ENCODE measurements at places on chromosomes 5 and 9.

DNA sequence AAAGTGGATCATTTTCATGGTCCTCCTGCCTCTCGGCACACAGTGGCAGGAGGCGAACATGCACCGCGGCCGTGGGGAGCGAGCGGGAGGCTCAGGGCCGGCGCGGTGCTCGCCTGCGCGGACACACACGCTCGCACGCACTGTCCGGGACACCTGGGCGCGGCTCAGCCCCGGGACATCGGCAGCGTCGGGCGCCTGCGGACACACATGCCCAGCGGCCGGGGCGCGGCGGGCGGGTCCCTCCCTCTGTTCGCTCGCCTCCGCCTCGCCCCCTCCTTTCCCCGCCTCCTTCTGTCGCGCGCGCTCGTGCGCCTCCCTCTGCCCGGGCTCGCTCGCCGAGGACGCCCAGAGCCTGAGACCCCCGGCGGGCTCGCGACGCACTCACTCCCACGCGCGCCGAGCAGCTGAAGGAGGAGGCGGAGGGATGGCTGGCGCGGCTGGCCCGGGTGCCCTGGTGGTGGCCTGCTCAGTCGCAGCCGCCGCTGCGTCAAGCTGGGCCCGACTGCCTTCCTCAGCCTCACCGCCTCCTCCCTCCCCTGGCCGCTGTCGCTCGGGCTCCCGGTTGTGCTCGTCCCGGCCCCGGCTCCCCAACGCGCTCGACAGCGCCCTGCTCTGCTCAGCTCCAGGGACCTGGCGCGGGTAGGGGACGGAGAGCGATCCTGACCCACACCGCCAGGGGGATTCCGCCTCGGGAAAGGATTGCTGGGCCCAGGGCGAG lies at the start of gene FRMD3:
Gene FRMD3 (minus strand): TSS at position 230 of the 718 bp plus-strand sequence. CDS start 170 bp downstream, at position 60.
- no peak for DNase-seq

- no peak for DNase-seq
These were observed 487.5 kb upstream of the SGCD start for GRCh38 chr5:155839251-155840037.

DNA sequence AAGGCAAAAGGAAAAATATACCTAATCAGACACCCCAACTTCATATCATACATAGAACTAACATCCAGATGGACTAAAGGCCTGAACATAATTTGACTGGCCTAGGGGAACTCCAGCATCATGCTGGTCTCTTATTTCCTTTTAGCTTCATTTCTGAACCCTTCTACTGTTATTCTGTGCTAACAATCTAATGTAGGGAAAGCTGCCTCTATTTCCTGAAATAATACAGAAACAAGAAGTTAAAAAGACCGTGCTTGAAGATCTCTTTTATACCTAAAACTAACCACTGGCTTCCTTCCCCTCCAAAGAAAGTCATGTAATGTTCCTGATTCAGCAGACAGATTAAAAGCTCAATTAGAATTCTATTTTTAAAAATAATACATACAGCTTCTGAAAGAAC lies 36.7 kb downstream of the LPAR1 start:
- DNase-seq: no peak

DNA sequence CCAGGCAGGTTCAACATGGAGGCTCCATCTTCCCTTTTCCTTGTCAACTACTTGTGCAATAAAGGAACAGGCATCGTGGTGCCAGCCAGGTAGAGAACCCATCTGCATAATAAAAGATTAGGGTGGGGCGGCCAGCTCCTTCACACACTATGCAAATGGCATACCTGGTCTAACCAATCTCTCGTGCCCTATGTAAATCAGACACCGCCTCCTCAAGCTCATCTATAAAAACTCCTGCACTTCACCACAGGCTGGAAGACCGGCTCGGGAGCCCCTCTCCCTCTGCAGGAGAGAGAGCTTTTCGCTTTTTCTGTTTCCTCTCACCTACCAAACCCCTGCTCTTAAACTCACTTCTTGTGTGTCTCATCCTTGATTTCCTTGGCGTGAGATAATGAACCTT lies 244.3 kb upstream of the PUM3 start:
- DNase-seq: no peak

DNA sequence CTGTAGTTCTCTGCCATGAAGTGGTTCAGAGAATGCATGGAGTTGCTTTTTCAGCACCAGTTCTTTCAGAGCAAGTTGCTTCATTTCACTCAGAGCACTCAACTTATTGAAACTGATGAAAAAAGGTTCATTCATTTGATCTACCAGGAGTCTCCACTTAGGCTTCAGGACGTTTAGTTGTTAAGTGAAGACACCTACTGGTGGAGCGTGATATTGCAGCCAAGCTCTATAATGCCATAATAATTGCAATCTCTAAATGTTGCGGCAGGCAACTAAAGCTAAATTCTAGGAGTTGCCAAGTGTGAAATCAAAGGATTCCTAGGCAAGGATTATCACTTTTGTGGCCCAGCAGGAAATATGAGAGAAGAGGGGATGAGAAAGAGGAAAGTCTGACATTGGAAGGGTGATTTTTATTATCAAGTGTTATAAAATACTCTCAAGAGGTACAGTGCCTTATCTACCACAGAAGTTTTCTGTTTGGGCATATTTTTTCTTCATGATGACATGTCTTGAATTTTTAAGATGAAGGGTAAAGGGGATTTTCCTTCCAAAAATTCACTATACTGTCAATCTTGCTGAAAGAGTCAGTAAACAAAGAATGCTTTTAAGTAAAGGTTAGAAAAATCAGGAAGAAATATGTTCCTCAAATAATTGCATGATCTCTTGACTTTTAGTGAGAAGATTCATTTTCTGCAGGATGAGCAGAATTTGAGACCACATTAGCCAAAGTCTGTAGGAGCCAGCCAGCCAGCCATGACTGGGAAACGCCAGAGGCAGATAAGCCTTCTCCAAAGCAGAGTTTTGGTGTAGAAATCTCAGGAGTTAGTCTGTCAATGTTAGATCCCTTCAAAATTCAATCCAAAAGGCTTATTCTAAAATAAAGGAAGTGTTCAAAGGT lies 83.4 kb downstream of the SH3PXD2B start:
- DNase-seq: no peak

DNA sequence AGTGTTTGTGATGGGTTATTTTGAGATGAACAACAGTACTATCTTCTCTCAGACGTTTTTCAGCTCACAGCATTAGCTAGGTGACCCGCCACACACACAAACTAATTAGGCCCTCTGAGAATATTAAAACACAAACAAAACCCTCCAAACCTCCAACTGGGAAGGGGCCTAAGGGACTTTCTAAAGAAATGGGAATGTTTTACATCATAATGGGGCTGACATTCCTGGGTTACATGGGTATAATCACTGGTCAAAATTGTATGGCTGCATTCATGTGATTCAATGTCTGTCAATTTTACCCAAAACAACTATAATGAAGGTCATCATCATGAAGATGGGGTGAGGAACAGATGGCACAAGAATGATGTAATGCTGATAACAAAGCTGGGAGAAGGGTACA lies 59.6 kb downstream of the SPTLC1 start:
- DNase-seq: no peak

GRCh38 chr5:68041293-68041692 lies 174.3 kb upstream of the PIK3R1 start:
- DNase-seq: no peak

DNA sequence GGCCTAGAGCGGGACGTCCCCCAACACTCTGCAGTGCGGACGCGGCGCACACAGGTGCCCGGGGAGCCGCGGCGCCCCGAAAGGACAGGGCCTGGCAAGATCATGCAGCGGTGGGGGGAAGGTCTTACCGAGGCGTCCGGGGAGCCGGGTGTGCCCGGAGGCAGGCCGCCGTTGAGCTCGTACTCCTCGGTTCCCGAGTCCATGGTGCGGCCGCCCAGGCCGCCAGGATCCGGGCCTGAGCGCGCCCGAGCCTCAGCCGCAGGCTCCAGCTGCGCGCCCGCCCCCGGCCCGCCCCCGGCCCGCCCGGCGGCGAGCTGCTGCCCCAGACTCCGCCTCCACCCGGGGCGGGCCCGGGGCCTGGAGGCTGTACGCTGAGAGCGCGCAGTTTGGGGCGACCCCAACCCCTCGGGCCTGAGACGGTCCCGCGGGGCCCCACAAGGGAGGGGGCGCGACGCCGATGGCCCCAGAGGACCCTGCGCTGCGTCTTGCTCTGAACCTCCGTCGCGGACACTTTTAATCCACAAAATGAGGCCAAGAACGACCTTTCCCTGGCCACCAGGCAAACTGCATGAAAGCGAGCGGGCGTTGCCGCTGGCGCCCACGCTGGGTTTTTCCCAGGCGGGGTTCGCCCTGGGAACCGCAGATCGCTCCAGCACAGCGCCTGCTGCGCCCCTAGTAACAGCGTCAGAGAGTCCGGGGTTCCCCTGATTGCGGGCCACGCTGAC lies at the start of gene NINJ1:
Gene NINJ1 (minus strand): TSS at position 237 of the 725 bp plus-strand sequence. CDS start 34 bp downstream, at position 203.
- peak; percentile 94 for DNase-seq

DNA sequence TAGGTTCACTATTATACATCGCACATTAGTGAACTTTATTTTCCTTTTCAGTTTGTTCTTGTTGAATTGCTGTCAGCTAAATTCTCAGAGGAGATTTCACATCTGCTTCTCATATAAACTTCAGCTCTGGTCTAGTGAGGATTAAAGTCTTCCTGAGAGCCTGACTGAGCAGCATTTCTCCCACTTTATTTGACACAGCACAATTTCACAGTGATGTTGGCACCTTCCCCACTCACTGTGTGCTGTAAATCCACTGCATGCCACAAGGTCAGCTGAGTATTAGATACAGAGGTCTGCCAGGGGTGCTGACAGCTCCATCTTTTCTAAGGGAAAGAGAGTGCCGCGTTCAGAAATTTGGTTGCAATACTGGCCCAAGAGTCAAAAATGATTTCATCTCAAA lies 567.4 kb downstream of the PRR16 start:
- no peak for DNase-seq

DNA sequence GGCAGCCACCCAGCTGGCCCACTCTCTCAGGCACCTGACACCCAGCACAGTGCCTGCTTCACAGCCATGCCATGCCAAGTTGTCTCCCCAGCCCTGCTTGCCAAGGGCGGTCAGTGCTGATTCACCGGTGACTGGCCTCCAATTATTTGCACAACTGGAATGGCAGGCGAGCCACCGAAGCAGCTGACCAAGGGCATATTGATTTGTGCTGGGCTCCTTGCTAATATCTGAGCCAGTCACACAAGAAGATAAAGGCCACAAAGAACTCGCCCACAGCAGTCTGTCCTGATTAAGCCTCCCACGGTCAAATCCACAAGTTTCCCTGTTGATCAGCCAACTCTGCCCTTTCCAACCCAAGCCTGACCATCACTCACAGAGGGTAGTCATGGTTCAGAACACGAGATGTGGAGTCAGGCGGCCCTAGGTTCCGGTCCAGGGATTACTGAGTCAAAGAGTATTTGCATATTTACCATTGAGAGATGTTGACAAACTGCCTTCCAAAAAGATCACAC lies 6.4 kb upstream of the EEIG1 start:
- DNase-seq: no peak
